Mesenteric fat pad (tissue), 1 donor: ENCODE measurements at places on chromosomes 1 and 21. TPM values are rescaled to one million over a fixed set of nuclear protein-coding genes. Genes with fewer than 3 reads are reported as not detected.

- DNase-seq = no peak
These were observed 1630.4 kb upstream of the B3GALT2 start for GRCh38 chr1:194816859-194817258.

- no peak for DNase-seq
These were observed 703 bp downstream of the PUM1 start for GRCh38 chr1:31064718-31065309.

DNA sequence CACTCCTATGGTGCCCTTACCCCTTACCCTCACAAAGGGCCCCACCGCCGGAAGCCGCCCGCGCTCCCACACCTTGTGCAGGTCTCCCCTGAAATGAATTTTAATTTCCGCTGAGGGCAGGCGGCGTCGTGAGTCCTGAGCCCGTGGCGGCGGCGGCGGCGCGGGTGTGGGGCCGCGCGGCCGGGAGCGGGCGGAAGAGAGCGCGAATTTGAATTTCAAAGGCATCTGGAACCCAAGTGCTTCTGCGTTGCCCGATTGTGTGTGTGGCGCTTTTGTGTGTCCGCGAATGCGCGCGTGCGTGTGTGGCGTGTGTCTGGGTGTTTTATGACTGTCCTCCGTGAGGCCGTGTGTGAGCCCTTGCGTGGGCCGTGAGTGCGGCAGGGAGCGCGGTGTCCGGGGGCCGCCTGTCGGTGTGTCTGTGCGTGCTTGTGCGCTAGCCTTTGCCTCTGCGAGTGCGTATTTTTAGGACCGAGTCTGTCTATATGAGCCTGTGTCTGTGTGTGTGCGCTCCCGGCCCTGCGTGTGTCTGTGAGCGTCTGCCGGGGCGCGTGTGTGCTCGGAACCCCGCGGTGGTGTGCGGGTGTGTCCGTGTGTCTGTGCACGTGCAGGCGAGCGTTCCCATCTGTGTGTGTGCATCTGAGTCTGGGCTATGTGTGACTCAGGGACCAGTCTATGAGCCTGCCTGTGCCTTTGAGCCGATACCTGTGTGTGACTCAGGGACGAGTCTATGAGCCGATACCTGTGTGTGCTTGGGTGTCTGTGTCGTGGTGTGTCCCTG is 7.9 kb upstream of the ADGRB2 start:
- no peak for DNase-seq

The CNR2 gene
- total RNA-seq = not detected

GRCh38 chr1:36766481-36766880 is 267.8 kb downstream of the GRIK3 start:
- peak; percentile 55 for DNase-seq

- DNase-seq = no peak
These were observed 166.7 kb downstream of the MIS18A start for GRCh38 chr21:32112195-32112594.

DNA sequence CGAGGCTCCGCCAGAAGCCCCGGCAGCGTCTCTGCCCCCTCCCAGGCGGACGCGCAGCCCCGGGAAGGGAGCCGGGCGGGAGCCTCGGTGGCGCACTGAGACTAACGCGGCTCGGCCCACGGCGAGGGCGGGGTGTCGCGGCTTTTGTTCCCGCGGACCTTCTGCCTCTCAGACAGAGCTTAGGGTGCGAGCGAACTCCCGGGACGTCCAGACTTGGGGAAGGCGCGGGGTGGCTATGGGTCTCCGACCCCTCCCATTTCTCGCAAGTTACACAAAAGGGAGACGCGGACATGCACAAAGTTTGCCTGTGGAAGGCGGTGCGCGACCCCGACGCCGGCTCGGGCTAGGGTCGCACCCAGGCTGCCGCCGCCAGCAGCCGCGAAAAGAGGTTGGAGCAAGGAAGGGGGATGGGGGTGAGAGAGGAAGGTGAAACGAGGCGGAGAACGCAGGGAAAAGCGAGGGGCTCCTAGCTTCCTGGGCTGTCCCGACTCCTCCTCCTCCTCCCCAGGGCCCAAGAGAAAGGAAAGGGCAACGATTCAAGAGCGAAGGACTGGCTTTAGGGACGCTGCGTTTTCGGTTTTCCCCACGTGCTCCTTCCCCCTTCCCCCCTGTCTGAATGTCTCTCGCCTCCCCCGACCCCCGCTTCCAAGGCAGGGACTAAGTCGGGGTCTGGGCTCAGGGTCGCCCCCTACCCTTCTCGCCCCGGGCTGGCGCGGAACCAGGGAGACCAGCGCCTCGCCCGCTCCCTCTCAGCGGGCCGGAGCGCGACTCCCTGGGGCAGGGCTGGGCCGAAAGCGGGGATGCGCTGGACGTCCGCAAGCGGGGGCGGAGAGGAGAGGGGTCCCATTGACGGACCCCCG is 729 bp downstream of the APP start:
- DNase-seq = peak; percentile 90

- peak; percentile 89 for DNase-seq
These were observed 28.5 kb upstream of the EPS8L3 start for GRCh38 chr1:109792056-109792831.

- no peak for DNase-seq
These were observed 79.9 kb downstream of the PRDM2 start for GRCh38 chr1:13779930-13780329.

DNA sequence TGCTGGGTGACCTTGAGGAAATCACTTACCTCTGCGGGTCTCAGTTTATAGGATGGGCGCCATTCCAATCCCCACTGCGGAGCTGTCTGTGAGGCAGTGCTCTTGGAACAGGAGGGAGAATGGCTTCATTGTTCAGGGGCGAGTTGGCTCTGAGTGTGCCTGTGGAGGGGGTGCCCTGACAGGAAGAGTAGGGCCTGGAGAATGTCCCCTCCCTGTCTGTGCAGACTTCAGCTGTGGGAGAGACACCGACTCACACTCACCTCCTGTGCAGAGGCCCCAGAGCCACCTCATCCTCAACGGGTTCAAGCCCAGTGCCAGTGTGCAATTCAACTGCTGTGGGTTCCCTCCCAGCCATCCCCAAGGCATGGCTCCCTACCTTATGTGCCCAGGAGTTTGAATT is 17.1 kb downstream of the ADORA1 start:
- DNase-seq = no peak

The TMEM61 gene
- not detected for total RNA-seq

DNA sequence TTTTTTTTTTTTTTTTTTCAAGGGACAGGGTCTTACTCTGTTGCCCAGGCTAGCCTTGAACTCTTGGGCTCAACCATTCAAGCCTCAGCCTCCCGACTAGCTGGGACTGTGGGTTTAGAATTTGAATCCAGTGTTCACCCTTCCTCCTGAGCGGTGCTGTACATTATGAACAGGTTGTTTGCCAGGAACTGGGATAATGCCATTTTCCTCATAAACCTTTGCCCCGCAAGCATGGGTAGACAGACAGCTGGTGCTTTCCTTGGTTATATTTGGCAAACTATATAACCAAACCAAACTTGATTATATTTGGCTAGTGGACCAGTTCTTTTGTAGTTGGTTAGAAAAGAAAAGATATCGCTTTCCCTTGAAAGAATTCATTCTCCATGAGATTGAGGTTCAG is 54.9 kb downstream of the GALNT2 start:
- no peak for DNase-seq

- peak; percentile 95 for DNase-seq
These were observed 11.5 kb upstream of the COL16A1 start for GRCh38 chr1:31715087-31715872.

- peak; percentile 64 for DNase-seq
These were observed 15.3 kb downstream of the AKR7A3 start for GRCh38 chr1:19273106-19273843.

The ZNF669 gene
- 7.7 TPM for total RNA-seq

The ETNK2 gene
- total RNA-seq = 6.1 TPM

The F5 gene
- 3.8 TPM for total RNA-seq

DNA sequence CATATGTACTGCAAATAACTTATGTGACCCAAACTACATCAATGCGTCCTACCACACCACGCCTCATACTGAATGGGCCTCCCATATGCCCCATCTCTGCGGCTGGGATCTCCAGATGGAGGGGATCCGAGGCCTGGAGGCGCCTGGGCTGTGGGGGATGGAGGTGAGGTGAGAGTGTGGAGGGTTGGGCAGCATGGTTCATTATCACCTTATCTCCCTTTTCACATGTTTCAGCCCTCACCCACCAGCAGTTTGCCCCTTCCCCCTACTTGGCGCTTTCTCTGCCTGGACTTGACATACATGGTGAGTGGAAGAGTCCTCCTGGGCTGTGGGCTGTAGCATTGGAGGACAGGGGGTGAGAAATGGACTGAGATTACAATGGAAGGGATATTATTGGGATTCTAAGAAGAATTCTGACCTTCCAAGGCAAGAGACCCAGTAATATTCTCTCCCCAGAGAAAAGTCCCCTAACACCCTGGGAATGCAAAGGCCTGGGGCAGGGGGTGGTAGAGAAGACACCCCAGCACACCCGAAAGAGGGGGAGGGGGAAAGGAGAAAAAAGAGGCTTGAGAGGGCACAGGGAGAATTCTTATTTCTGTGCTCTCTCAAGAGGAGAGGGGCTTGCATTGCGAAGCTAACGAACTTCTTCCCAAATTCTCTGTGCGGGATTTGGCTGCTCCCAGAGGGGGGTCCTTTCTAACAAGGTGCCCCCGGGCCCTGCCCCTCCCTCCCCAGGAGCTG is 61.4 kb downstream of the MEF2D start:
- DNase-seq = no peak

DNA sequence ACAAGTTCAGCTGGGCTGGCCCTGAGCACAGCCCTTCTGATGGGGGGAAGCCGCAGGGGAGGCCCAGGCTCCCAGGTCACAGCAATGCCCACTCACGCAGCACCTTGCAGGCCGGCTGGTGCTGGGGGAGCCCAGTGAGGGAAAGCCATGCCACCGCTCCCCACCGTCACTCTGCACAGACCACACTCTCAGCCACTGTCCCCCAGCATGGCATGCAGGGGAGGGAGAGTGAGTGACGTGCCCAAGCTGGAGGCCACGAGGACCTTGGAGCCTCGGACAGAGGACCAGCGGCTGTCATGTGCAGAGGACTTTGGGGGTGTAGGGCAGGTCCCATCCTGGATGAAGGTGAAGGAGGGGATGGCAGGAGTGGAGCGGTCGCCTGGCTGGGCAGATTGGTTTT is 25.1 kb downstream of the SLC45A1 start:
- DNase-seq = no peak

GRCh38 chr1:41360074-41360785 is 1.0 kb upstream of the FOXO6 start:
- peak; percentile 69 for DNase-seq

GRCh38 chr1:45037456-45037855 is 25.4 kb downstream of the UROD start:
- no peak for DNase-seq

- DNase-seq = no peak
These were observed 10.8 kb downstream of the FYB2 start for GRCh38 chr1:56808410-56808809.

- no peak for DNase-seq
These were observed 41.6 kb upstream of the SEC16B start for GRCh38 chr1:178011465-178011828.

GRCh38 chr1:84330125-84330984 is 28.8 kb downstream of the SAMD13 start:
- DNase-seq = no peak

DNA sequence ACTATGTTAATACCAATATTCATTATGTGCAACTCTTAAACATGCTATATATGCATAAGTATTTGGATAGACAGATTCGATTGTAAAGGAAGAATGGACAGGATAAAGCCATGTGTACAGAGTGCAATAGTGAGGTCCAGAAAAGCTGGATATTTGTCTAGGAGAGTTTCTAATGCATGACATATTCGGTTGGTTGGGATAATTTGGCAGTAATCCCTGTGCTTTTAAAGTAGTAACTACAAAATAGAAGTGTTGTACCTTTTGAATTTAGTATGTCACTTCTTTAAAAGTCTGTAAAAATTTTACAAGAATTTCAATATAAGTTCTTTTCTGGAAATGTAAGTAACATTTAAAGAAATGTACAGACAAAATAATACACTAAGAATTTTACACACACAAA is 774.5 kb downstream of the USP25 start:
- DNase-seq = no peak

- DNase-seq = no peak
These were observed 2.0 kb downstream of the PBX1 start for GRCh38 chr1:164561007-164561406.

DNA sequence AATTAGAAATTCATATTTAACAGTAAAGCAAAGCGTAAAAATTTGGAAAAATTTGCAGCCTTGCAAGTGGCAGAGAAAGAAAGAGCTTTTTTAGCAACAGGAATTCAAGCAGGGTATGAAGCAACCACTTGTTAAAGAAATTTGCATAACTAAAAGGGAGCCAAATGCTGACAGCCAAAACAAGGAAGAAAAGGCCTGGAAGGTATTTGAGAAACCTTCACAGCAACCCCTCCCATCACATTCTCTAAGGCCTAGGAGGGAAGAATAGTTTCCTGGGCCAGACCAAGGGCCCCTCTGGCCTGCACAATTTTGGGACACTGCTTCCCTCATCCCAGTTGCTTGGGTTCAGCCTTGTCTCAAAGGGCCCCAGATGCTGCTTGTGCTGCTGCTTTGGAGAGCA is 672.4 kb upstream of the TMPRSS15 start:
- no peak for DNase-seq

- DNase-seq = no peak
These were observed at the start of gene AGBL4 for GRCh38 chr1:50023292-50024159. AGBL4 (minus strand) TSS chr1:50023954.

- DNase-seq = no peak
These were observed 118.5 kb downstream of the EIF4G3 start for GRCh38 chr1:21058035-21058793.

DNA sequence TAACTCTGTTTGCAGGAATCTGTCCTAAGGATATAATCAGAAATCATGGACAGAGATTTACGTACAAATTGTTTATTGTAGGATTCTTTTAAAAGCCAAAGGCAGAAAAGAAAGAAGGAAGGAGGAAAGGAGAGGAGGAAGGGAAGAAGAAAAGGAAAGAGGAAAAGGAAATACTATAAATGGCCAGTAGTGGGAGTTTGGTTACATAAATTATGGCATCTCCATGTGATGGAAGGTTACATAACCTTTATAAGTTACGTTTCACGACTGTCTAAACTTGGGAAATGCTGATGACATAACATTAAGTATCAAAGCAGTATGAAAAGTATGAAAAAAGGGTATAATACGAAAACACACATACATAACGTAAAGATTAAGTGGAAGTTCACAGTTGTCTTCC is 39.0 kb downstream of the SMYD2 start:
- DNase-seq = no peak

GRCh38 chr1:8448911-8449661 is 131.2 kb downstream of the SLC45A1 start:
- DNase-seq = no peak

DNA sequence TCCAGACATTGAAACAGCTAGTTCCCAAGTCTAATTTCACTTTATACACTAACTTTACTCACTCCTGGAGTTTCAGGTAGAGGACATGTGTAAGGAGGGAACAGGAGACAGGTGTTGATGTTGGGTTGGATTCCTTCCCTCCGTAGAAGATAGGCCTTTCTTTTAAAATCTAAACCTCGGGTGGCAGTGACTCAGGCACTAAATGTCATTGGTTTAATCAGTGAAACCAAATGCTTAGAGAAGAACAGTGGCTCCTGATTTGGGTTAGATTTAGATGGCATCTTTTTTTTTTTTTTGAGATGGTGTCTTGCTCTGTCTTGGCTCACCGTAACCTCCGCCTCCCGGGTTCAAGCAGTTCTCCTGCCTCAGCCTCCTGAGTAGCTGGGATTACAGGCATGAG is 7.2 kb downstream of the CAP1 start:
- DNase-seq = no peak

The TNFRSF14 gene
- 53.7 TPM for total RNA-seq

The HIVEP3 gene
- 19.9 TPM for total RNA-seq
